HT-29 (cell line): ENCODE measurements at places on chromosomes 6 and 20. TPM values are rescaled to one million over a fixed set of nuclear protein-coding genes. Genes with fewer than 3 reads are reported as not detected.

DNA sequence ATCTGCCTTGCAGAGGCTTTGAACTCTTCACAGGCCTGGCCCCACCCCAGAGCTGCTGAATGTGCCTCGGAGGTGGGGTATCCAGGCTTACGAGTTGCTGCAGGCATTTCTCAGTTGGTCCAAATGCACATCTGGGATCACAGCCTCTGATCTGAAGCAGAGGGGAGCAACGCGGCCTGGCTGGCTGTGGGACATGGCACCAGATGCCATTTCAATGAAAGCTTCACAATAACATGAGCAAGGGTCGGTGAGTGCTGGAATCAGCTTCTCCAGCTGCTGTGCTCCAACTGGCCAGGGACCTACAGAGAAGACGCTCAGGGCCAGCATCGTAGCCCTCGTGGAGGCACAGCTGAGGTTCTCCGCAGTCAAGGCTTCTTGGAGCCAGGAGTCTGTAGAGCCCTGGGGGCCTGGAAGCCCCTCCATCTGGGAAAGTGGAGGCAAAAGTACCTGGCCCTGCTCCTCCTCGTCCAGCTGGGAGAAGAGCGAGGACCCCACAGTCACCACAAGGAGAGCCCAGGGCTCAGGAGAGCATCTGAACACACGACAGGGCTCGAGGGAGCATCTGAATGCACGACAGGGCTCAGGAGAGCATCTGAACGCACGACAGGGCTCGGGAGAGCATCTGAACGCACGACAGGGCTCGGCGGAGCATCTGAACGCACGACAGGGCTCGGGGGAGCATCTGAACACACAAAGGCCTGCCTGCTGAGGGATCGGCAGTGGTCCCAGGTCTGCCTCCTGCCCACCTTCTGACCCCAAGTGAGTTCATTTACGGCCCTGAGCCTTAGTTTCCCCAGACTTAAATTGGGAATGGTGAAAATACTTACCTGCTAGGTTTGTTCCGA is 165.2 kb downstream of the DLL1 start:
- DNase-seq: no peak

- no peak for DNase-seq
These were observed 90.1 kb downstream of the CRYBG1 start for GRCh38 chr6:106450653-106451052.

DNA sequence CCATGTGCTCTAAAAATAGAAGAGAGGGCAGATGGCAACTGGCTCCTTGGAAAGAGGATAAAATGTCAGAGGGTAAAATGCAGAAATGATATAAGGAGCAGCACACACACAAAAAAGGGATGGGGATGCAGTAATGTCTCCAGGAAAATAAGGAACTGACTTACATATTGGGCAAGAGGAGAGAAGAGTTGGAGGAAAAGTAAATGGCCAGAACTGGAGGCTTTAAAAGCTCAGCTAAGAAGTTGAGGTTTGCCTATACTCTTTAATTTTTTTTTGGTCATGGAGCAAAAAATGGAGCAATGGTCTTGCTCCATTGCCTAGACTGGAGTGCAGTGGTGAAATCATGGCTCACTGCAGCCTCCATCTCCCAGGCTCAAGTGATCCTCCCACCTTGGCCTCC is 93.7 kb downstream of the SULF2 start:
- DNase-seq: no peak

GRCh38 chr20:2652724-2653555 is 508 bp downstream of the NOP56 start:
- DNase-seq: peak; percentile 18

- no peak for DNase-seq
These were observed 9.1 kb downstream of the TRIM31 start for GRCh38 chr6:30103872-30104179.

DNA sequence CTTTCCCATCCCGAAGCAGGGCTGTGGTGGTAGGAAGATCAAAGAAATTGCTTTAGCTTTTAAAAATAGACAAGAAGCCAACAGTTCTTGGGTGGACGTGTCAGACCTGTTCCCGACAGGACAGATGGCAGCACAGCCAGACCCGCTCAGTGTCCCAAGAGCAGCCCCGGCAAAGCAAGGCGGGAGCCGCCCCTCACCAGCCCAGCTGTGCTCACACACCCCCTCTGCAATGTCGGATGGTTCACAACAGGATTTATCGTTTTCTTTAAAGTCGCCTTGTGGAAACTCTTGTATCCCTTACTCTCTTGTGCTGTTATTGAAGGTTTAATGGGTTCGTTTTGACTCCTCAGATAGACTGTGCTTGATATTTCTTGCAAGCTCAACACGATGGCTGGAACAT is 302.4 kb downstream of the THBS2 start:
- DNase-seq: no peak

DNA sequence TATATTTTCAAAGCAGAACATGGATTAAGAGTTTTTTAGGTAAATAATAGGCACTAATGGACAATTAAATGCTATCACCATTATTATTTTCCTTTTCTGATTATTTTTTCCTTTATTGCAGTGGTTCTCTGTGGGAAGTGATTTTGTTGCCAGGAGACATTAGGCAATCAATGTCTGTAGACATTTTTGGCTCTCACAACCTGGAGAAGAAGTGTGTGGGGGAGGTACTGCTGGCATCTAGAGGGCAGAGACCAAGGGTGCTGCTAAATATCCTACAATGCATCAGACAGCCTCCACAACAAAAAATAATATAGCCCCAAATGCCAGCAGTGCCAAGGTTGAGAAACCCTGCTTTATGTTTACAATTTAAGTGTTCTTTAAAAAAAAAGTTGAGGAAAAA is 8.3 kb downstream of the IFNGR1 start:
- DNase-seq: no peak

GRCh38 chr20:43988867-43989266 is 74.2 kb downstream of the TOX2 start:
- DNase-seq: no peak

- no peak for DNase-seq
These were observed 243.8 kb downstream of the CDH26 start for GRCh38 chr20:60202046-60202445.

DNA sequence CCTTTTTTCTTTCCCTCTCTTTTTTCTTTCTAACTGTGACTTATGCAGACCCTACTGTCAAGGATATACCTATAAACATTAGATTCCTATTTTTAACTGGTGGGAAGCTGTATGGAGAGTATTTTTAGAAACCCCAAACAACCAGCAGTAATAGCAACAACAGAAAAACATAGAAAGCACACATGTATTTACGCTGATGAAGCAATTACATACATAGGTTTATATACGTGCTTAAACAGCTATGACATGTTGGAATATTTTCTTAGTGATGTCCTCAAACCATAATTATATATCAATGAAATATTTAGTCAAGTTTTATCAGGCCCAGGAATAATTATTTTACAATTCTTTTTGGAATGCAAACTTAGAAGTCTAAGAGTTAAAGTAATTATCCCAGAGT is 294.3 kb upstream of the SOX4 start:
- no peak for DNase-seq

DNA sequence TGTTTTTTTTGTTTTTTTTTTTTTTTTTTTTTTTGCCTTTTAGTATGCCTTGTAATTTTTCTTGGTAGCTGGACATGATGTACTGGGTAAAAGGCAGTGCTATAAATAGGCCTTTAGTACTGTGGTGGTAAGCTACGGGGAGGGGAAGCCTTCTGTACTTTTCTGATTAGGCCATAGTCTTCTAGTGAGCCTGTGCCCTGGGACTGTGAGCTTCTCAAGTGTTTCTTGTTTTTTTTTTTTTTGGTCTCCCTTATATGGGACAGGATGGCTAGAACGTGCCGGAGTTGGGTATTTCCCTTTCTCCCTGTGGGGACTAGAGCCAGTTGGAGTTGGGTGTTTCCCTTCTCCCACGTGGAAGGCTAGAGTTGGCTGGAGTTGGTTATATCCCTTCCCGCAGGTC is 59.4 kb upstream of the PRELID3B start:
- no peak for DNase-seq

DNA sequence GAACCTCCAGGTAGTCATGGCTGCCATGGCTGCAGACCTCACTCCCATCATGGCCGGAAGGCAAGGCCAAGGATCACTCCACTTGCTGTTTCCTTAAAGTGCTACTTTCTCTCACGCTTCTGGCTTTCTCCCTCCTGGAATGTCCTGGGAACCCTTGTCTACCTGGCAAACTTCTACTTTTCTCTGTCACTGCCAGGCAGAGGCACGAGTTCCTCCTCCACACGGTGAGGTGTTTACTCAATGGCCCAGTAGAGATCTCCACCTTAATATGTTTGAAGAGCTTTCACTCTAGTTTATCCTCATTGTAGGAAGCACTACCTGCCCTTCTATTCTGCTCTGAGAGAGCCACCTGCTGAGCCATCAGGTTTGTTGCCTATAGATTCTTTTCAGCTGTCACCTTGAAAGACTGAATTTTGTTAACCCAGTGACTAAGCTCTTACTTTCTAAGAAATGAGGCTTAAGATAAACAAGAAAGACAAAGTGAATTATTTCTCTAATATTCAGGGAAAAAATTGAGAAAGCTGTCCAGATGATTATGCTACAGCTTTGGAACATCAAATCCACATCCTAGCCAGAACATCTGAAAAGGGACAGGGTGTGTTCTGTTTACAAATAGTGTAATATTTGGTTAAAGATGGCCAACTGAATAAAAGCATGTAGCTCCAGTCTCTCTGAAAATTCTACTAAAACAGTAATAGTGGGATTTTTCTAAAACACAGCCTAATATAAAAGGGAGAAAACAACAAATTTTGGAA is 54.9 kb downstream of the PLAGL1 start:
- no peak for DNase-seq

DNA sequence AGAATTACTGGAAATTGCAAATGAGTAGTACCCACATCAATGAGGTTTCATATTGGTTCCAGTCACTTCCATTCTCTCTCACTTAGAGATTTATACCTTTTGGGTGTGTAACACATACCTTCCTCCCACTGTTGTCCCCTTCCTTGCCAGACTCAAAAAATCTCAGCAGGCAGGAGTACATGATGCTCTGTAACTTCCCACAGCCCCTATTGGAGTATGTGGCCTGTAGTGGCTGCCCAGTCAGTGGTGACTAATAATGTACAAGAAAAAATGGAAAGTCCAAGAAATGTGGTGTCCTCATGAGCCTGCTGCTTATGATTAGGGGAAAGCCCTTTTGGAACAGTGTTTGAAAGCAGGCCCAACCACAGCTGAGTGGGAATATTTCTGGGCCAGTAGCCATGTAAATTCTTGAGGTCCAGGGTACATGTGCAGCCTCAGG is 312.0 kb downstream of the ZFAND3 start:
- no peak for DNase-seq

DNA sequence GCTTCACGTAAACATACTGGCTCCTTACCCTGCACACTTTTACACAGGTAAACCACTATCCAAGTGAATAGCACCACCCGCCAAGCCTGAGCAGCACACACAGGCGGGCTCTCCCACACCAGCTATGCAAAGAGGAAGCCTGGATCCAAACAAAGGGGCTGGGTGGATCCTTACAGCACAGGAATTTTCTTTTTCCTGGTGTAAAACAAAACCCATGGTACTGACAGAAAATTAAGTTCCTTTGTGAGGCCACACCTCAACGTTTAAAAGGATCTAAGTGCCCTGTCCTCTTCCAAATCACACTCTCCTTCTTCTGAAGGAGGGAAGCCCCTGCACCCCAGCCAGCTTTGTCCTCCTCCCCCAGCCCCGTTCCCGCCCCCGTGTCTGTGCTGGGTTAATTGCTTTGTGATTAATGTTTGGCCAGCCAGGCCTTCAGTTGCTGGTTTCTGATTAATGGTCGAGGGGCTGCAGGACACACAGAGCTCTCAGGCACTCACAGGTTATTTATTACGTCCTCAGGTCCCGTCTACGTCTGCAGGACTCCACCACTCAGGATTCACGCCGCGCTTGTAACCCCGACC is 6.1 kb downstream of the DACT2 start:
- no peak for DNase-seq

- DNase-seq: no peak
These were observed 5.7 kb downstream of the BACH2 start for GRCh38 chr6:90290811-90291420.

- DNase-seq: no peak
These were observed 116.6 kb upstream of the CEP162 start for GRCh38 chr6:84344005-84344404.

- no peak for DNase-seq
These were observed 197.3 kb downstream of the PREX1 start for GRCh38 chr20:48630342-48631075.

DNA sequence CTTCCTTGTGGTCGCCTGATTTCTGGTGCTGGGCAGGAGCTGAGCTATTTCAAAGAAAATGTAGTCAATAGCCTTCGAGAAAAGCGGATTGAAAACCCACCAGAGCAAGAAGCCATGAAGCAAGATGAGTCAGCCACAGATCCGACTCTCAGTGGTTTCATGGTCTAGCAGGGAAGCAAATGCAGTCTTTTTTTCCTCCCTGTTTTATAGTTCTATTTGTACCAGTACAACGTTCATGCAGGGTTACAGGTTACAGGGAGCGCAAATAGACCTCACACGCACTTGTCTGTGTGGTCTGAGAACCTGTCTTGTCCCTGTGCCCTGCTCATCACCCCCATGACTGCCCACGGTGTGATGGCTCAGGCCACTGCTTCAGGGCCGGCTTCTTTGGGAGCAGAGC is 309.8 kb upstream of the SUPT3H start:
- no peak for DNase-seq

DNA sequence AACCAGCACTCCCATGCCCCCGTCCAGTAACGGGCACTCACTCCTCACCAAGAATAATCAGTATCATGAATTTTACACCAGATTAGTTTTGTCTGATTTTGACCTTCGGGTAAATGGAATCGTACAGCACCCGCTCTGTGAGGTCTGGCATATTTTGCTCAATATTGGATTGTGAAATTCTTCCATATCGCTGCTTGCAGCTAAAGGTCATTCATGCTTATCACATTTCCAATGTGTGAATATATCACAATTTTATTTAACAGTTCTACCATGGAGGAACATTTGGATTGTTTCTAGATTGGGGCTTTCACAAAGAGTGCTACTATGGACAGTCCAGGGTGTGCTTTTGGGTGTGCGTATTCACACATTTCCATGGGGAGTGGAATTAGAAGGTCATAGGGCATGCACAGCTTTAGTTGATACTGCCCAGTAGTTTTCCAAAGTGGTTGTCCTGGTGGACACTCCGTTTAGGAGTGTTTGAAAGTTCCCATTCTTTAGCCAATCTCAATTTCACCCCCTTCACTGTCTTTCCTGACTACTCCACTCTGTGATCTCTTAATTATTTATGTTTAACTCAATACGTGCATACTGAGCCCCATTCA is 86.6 kb downstream of the ISM1 start:
- no peak for DNase-seq

GRCh38 chr6:37280162-37280887 is 22.4 kb upstream of the TMEM217 start:
- no peak for DNase-seq

DNA sequence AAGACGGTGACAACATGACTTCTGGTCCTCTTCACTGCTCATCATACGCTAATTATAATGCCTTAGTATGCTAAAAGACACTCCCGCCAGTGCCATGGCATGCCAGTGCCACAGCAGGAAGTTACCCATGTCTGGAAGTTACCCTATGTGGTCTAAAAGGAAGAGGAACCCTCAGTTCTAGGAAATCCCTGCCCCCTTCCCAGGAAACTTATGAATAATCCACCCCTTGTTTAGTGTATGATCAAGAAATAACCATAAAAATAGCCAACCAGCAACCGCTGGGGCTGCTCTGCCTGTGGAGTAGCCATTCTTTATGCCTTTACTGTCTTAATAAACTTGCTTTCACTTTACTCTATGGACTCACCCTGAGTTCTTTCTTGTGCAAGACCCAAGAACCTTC is 15.8 kb upstream of the SERPINB9 start:
- no peak for DNase-seq

GRCh38 chr6:2643130-2643529 is 107.6 kb downstream of the MYLK4 start:
- no peak for DNase-seq

KCNB1 gene
- total RNA-seq: not detected in 2 replicates

TMEM74B gene
- total RNA-seq: 8.8 and 8.9 TPM in 2 replicates

BCAS4 gene
- total RNA-seq: 4.4 and 14.8 TPM in 2 replicates

C6orf136 gene
- total RNA-seq: 14.5 and 18.6 TPM in 2 replicates

BPIFB1 gene
- total RNA-seq: not detected in 2 replicates

STXBP5 gene
- total RNA-seq: 7.9 and 15.1 TPM in 2 replicates
